GM19239 (cell line): ENCODE measurements at places on chromosomes 3 and 15.

DNA sequence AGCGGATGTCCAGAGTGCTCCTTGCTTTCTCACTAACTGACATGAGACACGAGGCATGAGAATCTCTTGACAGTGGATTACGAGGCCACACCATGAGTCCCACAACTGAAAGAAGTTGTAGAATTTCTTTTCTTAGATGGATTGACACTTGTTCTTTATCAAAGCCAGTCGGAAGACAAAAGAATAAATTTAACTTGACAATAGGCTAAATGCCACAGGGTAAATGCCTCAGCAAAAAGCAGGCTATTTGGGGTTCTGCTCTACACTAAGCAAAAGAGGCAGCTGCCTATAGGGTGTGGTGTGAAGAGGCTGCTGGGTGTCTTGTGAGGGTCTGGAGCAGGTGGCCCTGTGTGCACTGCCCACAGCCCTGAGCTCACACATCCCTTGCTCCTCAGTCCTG is 135.1 kb upstream of the SEMA6D start:
- DNase-seq: no peak

GRCh38 chr15:91605576-91605975 is 247.9 kb upstream of the SLCO3A1 start:
- DNase-seq: no peak

- no peak for DNase-seq
Observed at GRCh38 chr3:176687754-176688153, 509.5 kb downstream of the TBL1XR1 start.

DNA sequence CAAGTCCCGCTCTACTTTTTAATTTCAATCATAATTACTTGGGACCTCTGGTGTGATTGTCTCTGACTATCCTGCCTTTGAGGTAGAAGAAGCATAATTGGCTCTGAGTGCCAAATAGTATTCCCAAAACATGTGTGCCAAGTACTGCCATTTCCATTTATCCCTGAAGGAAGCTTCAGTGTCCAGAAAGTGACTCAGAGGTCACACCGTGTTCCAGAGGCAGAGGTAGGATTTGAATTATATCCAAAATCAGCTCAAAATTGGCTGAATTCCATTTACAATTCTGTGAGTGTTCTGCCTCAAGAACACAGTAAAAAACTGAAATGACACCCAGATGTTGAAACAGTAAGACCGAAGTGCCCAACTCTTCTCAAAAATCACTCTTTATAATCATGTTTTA is 255.3 kb downstream of the RSL24D1 start:
- DNase-seq: no peak

- DNase-seq: no peak
Observed at GRCh38 chr3:12253516-12254343, 35.1 kb upstream of the PPARG start.

- no peak for DNase-seq
Observed at GRCh38 chr3:157225001-157225400, 65.1 kb upstream of the CCNL1 start.

DNA sequence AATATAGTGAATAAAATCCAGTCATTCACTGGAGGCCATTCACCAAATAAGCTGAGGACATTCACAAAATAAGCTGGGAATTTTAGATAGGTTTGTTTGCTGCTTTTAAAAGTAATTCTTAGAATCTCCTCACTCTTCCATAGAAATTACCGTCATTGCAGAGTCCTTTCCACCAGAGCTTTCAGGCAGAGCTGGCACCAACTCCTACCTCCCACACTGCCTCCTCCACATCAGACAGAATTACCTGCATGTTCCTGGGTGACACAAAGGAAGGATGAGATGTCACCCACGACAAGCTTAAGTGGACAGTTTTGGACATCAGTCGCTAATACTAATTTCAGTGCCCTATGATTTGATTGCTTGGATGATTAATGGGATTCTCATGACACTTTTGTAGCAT is 1113.2 kb downstream of the IGSF11 start:
- DNase-seq: no peak

DNA sequence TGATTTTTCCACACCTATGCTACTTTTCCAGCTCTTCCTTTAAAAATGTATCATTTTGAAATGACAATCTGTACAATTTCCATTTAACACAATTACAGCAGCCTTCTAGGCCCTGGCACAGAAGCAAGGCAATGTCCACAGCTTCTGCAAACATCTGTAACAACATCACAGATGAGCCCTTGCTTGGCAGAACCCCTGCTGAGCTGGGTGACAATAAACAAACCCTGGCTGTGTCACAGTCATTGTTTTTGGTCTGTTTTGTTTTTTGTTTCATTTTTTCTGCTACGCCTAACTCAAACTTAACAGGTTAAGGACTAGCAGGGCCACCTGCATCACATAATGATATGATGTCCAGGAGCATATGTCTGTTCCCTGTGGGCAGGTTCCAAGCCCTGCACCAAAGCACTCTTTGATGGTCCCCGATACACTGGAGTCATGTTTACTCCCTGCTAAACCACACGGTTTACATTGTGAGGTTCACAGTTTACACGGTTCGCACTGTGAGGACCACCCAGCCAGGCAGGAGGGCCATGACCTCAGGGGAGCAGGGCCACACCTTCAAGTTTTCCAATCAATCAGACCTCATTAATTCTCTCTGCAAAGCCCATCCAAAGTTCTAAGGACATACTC is 186.8 kb upstream of the CHRNA7 start:
- DNase-seq: no peak

DNA sequence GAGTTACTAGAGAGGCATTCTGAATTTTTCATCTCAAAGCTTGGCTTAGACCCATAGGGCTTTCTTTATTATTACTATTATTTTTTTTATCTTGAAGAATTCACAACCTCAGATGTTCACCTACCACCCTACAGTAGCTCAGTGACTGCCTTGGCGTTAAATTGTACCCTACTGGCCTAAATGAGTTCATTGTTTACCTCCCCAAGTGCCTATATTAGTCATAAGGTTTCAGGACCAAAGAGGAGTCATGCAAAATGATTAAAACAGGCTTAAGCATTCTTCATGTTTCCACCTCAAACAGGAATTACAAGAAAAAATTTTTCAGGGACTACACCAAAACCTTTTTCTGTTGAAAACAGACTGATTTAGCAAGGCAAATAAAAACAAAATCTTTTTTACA is 751.5 kb downstream of the SQOR start:
- no peak for DNase-seq

DNA sequence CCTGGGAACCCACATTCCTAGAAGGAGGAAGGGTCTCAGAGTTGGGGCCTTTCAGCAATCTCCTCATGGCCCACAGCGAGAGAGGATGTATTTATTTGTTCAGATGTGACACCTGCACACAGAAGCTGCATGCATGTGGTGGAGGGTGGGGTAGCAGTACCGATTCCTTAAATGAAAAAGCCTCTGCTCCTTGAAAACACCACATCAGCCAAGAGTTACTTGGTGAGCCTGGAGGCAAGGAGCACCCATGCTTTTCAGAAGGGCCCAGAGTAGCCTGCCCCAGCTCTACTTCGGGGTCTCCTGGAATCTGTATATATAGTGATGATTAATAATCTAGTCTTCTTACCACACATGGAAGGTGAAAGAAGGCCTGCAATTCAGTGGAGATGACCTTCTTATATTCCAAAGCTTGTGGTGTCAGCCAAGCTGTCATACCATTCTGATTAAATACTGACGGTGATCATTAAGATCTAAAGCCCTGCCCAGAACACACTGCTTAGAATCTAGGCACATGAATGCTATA is 33.5 kb downstream of the SEMA6D start:
- DNase-seq: no peak

GRCh38 chr3:131050001-131050400 is 23.3 kb downstream of the NEK11 start:
- DNase-seq: no peak

DNA sequence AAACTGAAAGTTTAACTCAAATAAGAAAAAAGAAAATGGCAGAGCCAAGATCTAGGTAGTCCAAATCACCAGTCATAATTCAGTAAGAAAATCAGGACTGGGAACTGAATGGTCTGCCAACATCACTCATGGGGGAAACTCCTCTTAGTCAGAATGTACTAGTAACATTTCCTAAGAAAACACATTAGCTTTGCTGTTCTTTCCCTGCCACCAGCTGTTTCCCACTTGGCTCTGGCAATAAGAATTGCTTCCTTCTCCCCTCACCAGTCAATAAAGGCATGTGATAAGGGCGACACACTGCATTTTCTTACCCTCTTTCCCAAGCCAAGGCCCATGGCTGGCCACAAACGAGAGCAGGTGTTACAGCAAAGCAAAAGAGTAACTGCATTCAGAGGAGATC is 46.1 kb downstream of the PIK3R4 start:
- DNase-seq: no peak

- DNase-seq: no peak
Observed at GRCh38 chr15:99312794-99313193, 61.5 kb downstream of the LRRC28 start.

GRCh38 chr3:151351219-151351618 is 21.9 kb upstream of the P2RY13 start:
- peak; percentile 15 for DNase-seq

GRCh38 chr3:9669720-9670432 is 20.6 kb downstream of the MTMR14 start:
- no peak for DNase-seq

DNA sequence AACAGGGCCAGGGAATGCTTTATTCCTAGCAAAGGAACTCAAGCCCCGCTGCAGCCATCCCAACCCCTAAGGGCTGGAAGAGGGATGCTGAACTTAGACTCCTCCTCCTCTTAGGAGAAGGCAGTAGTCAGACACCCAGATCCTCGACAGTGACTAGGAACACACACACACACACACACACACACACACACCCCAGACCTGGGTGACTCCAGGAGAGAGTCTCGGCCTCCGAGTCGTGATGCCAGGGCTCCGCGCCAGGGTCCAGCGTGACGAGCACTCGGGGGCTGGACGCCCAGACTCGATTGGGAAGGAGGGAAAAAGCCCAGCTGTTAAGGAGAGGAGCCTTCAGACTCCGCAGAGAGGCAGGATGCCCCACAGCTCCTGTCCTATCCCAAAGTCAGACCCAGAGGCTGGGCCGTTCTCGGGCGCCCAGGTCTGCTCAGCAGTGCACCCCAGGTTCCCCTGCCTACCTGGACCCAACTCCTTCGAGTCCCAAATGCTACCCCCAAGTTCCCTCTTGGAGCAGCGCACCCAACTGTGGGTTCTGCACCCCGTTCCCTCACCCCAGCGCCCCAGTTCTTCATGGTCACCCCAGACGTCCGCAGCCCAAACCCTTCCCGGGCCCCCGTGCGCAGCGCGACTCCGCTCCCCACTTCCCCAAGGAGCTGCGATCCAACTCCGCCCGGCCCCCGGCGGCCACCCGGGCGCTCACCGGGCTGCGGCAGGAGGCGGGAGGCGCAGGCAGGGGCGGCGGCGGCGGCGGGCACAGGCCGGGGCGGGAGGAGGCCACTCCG is 421 bp downstream of the BMF start:
- no peak for DNase-seq

- DNase-seq: peak; percentile 21
Observed at GRCh38 chr15:49045751-49046219, 461 bp downstream of the SECISBP2L start.

DNA sequence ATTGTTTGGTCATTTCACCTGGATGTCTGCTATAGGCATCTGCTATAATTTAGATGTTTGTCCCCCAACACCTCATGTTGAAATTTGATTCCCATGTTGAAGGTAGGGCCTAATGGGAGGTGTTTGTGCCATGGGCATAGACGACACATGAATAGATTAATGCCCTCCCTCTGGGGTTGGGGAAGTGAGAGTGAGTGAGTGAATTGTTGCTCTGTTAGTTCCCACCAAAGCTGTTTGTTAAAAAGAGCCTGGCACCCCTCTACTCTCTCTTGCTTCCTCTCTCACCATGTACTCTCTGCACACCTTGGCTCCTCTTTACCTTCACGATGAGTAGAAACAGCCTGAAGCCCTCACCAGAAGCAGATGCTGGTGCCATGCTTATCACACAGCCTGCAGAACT is 23.9 kb upstream of the SORD start:
- DNase-seq: no peak

DNA sequence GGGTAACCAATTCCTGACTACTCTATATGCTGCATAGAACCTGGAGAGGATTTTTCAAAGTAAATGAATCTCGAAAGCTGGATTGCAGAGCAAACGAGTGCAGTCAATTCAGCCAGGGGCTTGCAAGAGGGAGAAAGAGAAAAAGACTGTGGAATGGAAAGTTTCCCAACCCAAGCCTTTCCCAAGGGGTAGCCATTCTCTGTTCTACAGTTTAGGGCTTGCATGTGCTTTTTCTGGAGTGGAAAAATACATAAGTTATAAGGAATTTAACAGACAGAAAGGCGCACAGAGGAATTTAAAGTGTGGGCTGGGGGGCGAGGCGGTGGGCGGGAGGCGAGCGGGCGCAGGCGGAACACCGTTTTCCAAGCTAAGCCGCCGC is 511 bp upstream of the RARB start:
- DNase-seq: no peak

DNA sequence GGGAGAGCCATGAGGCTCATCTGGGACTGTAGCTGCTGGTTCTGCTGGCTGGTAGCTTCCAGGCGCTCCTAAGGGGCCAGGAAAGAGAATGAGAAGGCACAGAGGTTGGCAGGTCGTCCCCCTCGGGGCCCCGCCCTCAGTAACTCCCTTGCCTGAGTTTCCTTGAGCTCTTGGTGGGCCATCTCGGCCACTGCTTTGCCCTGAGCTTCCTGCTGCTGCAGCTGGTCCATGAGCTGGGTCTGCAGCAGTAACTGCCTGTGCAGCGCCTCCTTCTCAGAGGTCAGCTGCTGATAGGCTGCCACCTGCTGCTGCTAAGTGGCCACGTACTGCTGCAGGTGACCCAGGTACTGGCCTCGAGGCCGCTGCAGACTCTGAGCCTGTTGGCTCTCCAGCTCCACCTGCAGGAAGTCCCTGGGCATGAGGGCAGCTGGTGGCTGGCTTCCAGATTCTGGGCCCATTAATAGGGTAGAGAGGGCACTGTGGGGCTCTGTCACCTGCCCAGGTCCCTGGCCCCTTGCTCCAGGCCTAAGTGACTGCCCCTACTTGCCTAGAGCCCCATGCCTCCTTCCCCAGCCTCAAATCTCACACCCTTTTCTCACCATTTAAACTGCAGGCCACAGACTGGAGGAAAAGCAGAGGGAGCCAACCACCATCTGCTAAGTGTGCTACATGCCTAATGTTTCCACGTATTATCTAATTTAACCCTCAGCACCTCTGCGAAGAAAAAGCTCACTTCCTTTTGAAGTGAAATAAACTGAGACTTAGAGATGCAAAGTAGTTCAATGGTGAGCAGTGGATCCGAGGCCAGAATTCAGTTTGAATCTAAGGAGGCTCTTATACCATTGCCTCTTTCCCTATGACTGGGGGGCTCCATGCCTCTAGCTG is 10.8 kb upstream of the VPS33B start:
- DNase-seq: no peak

DNA sequence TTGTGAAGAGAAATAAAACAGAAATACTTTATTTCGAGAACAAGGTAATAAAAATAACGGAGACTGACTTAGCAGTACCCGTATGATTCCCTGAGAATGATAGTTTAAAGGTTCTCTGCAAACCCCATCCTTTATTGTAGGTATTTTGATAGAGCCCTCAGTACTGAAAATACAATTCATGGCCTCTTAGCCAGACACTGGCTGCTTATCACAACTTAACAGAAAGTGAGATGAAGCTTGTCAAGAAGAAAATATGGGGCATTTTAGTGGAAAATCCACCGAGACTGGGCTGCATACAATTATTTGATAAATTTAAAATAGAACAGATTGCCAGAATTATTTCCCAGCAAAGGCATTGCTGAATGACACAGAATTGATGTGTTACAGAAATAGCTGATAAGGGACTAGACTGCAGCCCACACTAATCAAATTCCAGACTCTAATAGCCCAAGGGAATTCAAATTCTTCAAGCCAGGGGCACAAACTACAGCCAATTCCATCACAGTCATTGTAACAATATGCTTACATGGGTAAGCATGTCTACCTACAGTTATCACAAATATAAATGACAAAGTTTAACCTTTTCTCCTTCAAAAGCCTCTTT is 521.9 kb downstream of the PLOD2 start:
- DNase-seq: no peak

GRCh38 chr3:20458994-20459716 is 273.1 kb upstream of the SGO1 start:
- DNase-seq: no peak
